Activated naive CD4-positive, alpha-beta T cell treated with anti-CD3 and anti-CD28 coated beads for 36 hours (primary cell): ENCODE measurements at places on chromosomes 6 and 20. TPM values are rescaled to one million over a fixed set of nuclear protein-coding genes. Genes with fewer than 3 reads are reported as not detected.

ADTRP gene
- 52.1 TPM for total RNA-seq

KIF25 gene
- not detected for total RNA-seq

ARFGEF2 gene
- 18.2 TPM for total RNA-seq

THBS2 gene
- not detected for total RNA-seq

KIAA1755 gene
- not detected for total RNA-seq

CST2 gene
- total RNA-seq, result not detected

GSTA2 gene
- not detected for total RNA-seq

TRIM10 gene
- total RNA-seq, result 0.25 TPM

EYA2 gene
- not detected for total RNA-seq

ATP6V1G2 gene
- total RNA-seq, result 1.4 TPM

PBOV1 gene
- total RNA-seq, result not detected

DBNDD2 gene
- total RNA-seq, result 56.7 TPM

ZNF341 gene
- total RNA-seq, result 6.8 TPM

COL9A1 gene
- not detected for total RNA-seq

OTOR gene
- not detected for total RNA-seq

ELOVL4 gene
- 0.33 TPM for total RNA-seq

CALHM5 gene
- total RNA-seq, result not detected

COMMD7 gene
- total RNA-seq, result 36.6 TPM

SLC22A2 gene
- not detected for total RNA-seq

CD109 gene
- 7.6 TPM for total RNA-seq

ZNF391 gene
- 3.1 TPM for total RNA-seq

SUMO4 gene
- total RNA-seq, result 5.9 TPM

MMP24 gene
- total RNA-seq, result not detected

COL11A2 gene
- 1.4 TPM for total RNA-seq

CRISP2 gene
- total RNA-seq, result not detected

TMEM244 gene
- total RNA-seq, result not detected

BPIFB2 gene
- total RNA-seq, result not detected

ULBP3 gene
- total RNA-seq, result not detected

RBPJL gene
- total RNA-seq, result not detected

XPO5 gene
- total RNA-seq, result 93.2 TPM

CCR6 gene
- total RNA-seq, result 0.31 TPM

MAP7 gene
- 1.3 TPM for total RNA-seq

MLN gene
- total RNA-seq, result not detected

EFCAB8 gene
- total RNA-seq, result 0.57 TPM

MAD2L1BP gene
- 22.7 TPM for total RNA-seq
